ENCODE measurements at places on chromosomes 3 and 15. TPM values are rescaled to one million over a fixed set of nuclear protein-coding genes. Genes with fewer than 3 reads are reported as not detected.

The PATL2 gene
- total RNA-seq = 0.11 TPM

The THRB gene
- 0.15 TPM for total RNA-seq

The GPR15 gene
- total RNA-seq = not detected

The DNAH12 gene
- 0.06 TPM for total RNA-seq

The FOXL2NB gene
- total RNA-seq = 7.2 TPM

The SETD2 gene
- total RNA-seq = 17.3 TPM

The PPP1R14D gene
- not detected for total RNA-seq

The FBXO40 gene
- not detected for total RNA-seq

The TNFSF10 gene
- total RNA-seq = 30.8 TPM

The LACTB gene
- 60.3 TPM for total RNA-seq

The ULK3 gene
- total RNA-seq = 24.3 TPM
